ENCODE measurements at places on chromosomes 4 and X.

- no peak for DNase-seq
These were observed 174.2 kb downstream of the HHIP start for GRCh38 chr4:144820011-144820727.

GRCh38 chr4:123236606-123237005, 160.0 kb upstream of the SPRY1 start:
- no peak for DNase-seq

GRCh38 chr4:151344948-151345347, 19.5 kb upstream of the SH3D19 start:
- DNase-seq = no peak

DNA sequence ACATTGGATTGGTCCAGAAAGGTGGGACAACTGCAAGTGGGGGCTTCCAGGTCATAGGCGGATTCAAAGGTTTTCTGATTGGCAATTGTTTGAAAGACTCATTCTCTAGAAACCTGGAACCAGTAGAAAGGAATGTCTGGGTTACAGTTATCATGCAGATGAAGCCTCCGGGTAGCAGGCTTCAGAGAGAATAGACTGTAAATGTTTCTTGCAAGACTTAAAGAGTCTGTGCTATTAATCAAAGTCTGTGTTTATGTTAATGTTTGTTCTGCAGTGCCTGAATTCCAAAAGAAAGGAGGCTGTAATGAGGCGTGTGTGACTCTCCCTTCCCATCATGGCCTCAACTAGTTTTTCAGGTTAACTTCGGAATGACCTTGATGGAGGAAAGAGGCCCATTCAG, 43.9 kb upstream of the GC start:
- DNase-seq = no peak

DNA sequence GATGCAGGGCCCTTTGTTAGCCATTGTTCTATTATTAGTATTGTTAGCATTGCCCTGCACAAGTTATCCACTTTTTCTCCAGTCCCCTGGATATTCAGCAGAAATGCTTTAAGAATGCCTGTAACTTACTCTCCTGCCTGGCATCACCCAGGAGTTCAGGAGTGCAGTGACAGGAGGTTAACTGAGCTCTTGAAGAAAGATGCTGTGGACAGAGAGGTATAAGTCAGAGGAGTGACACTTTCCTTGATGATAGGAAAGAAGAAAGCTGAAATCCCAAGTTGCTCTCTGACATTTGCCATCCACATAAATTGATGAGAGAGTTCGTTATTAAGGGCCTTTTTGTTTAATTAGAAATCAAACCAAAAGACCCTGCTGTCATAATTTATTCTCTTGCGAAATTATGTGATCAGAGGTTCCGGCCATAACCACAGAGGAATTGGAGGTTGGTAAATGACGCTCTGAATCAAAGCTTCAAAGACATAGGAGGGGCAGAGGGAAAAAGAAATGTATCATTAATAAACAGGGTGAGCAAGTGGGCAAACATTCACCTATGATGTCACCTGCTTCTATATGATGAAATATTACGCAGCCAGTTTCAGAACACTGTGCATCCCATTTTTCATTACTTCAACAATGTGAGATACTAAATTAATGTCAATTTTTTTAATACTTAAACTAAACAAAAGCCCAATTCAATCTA, 230.2 kb upstream of the JADE1 start:
- DNase-seq = no peak

DNA sequence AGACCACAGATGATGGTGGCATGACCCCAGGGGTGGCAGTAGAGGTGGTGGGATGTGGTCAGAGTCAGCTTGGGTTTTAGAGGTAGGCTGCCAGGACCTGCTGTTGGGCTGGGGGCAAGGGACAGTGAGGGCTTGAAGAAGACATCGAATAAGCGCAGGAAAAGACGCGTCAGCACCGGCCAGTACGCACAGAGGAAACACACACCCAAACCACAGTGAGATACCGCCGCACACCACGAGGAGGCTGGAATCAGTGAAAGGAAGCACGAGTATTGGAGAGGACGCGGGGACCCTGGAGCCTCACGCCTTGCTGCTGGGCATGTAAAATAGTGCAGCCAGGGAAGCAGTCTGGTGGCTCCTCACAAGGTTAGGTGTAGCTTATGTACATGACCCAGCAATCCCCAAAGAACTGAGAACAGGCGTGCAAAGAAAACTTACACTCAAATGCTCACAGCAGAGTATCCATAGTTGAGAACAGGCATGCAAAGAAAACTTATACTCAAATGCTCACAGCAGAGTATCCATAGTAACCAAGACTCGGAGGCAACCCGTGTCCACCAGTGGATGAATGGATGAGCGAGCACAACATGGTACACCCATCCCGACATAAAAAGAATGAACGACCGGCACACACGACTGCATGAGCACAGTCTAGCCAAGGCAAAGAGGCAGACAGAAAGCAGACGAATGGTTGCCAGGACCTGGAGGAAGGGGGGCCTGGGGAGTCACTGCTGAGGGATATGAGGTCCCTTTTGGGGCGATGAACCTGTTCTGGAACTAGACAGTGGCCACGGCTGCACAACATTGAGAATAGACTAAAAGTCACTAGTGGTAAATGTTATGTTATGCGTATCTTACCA, 13.3 kb downstream of the PDZD4 start:
- DNase-seq = no peak
